ENCODE measurements at places on chromosomes 5 and 9.

DNA sequence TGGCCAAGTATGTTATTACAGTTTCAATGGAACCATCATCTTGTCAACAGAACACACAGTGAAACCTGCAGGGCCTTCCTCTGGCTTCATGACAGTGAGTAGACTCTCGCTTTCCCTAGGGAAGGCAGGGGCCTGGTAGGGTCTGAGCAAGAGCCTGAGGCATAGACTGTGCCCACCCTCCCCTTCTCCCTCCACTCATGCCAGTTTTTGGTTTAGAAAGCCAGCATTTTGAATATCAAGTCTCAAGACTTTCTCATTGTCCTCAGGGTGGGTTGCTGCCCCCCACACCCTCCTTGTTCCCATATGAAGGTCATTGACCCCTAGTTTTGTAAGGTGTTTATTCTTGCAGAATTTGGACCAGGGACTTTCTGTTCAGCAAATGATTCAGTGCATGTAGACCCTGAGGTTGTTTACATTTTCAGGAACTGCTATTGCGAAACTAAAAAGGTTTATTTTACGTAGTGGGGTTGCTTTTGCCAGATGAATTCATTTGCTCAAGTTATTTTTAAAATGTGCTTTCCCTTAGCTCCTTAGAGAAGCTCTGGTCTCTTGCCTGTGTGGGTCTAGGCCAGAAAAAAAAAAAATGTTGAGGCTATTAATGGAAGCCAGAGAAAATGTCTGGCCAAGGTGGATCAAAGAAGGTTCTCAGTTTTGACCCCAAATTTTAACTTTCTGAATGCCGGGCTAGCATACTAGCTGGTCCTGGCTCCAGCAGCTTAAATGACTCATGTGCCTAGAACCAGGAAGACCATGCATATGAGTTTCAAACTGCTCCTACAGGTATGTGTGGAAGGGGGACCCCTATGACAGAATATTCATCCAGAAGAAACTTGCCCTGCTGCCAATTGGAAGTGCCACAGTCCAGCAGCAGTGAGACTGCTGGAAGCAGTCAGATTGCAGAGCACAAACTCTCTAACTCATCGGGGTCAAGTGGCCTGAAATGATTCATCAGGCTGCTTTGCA, 10.1 kb upstream of the MOB3B start:
- no peak for DNase-seq

GRCh38 chr9:71285191-71285656, 163.8 kb upstream of the TRPM3 start:
- DNase-seq = peak; percentile 37

DNA sequence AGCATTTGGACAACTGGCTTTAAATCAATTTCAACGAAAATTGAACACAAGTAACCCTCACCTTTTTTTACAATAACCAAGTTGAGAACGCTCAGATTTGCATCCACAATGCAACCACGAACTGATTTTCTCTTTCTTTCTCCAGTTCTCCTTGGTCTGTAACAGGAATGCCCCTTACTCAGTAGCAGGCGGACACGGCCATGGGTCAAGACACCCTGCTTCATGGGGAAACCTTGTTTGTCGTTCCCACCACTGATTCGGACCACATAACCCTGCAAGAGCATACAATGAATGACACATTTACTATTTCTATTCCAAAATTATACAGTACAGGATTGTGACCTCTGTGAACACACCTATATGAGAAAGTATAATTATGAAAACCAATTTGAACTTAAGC, 1.4 kb downstream of the RPS6 start:
- DNase-seq = no peak

GRCh38 chr9:125812403-125812802, 65.2 kb downstream of the PBX3 start:
- DNase-seq = no peak

GRCh38 chr5:72163349-72163983, 56.2 kb downstream of the MAP1B start:
- DNase-seq = no peak

- DNase-seq = no peak
Observed at GRCh38 chr5:118279540-118280294, 708.6 kb downstream of the DTWD2 start.

DNA sequence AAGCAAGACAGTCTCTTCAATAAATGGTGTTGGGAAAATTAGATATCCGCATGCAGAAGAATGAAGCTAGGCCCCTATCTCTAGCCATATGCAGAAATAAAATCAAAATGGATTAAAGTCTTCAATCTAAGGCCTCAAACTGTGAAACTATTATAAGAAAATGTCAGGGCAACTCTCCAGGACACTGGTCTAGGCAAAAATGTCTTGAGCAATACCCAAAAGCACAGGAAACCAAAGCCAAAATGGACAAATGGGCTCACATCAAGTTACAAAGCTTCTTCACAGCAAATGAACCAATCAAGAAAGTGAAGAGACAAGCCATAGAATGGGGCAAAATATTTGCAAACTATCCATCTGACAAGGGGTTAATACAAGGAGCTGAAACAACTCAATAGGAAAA, 338.8 kb downstream of the NNT start:
- no peak for DNase-seq

- no peak for DNase-seq
Observed at GRCh38 chr5:88741964-88742363, 141.0 kb downstream of the MEF2C start.

DNA sequence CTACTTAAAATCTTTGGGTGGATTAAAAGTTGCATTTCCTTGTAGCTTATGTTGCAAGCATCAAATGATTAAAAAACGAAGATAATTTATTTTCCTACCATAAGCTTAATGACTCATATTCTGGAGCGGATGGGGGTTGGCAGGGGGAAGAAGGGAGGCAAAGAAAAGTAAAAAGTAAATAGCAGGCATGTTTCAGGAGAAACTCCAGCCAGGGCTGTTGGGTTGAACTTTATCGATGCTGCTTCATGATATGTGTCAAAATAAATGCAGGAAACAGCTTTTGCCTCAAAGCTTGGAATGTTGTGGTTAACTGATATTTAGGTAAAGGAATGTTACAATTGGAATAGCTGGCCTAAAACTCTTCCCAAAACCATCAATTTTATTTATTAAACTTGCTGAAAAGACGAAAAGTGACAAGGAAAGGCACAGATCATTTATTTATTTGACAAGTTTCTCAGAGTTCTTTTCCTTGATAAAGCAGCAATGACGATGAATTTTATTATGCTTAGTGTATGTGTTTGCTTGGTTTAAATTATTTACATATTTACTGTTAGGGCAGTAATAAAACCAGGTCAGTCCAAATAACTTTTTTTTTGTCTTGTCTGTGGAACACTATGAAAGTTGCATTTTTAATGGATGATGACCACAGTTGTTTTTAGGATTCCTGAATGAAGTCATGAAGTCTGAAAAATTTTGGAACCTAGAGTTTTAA, 177.9 kb downstream of the PCSK1 start:
- DNase-seq = no peak

DNA sequence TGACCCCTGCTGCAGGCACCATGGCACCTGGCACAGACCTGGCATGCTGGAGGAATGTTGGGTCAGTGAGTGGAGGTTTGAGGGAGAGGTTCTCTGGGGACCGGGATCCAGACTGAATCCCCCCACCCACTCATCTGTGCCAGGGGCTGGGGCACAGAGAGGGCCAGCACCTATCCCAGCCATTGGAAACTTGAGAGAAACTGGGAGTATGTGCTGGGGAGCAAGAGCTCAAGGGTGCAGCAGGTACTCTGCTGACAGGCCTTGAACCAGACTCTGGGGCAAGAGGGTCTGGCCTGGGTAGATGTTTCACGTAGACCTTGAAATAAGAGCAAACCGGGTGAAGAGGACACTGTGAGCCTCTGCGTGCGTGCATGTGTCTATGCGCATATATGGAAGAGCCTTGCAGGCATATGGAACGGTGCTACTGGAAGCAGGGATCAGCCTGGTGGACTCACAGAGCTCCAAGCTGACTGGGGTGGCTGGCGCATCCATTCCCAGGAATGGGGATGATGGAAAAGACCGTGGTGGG, 8.8 kb downstream of the FGF18 start:
- no peak for DNase-seq

- DNase-seq = no peak
Observed at GRCh38 chr5:101995585-101995984, 300.5 kb downstream of the SLCO4C1 start.

DNA sequence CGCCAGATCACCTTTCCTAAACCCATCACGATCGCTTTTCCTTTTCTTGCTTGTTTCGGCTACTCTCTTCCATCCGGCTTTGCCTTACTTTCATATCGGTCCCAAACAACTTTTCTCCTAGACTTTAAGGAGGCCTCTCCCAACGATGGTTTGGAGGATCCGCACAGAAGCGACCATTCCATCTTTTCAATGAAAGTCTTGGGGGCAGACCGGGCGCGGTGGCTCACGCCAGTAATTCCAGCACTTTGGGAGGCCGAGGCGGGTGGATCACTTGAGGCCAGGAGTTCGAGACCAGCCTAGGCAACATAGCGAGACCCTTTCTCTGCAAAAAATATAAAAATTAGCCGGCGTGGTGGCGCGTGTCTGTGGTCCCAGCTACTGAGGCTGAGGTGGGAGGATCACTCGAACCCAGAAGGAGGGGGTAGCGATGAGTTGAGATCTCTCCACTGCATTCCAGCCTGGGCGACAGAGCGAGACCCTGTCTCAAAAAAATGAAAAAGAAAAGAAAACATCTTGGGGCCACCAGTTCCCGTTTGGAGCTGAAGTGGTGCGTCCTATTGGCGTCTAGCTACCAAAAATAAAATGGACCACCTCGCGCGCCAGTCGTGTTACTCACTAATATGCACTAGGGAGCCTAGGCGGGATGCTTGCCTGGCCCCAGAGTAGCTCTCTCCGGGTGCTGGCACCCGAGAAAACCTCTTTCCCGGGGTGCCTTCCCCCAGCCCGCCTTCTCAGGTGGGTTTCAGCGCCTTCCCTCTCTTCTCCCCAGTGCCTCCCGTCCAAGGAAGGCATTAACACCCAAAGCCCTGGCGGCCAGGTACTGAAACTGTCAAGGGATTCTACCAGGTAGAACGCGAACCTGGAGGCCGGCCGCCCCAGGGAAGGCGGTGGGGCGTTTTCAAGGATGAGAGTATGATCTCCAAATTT, 800 bp upstream of the AP3B1 start:
- DNase-seq = no peak

- DNase-seq = peak; percentile 83
Observed at GRCh38 chr5:2751592-2752021, at the start of gene IRX2. TSS of gene IRX2 (minus strand) at chr5:2751677. CDS start at chr5:2751413, 264 bp downstream.

DNA sequence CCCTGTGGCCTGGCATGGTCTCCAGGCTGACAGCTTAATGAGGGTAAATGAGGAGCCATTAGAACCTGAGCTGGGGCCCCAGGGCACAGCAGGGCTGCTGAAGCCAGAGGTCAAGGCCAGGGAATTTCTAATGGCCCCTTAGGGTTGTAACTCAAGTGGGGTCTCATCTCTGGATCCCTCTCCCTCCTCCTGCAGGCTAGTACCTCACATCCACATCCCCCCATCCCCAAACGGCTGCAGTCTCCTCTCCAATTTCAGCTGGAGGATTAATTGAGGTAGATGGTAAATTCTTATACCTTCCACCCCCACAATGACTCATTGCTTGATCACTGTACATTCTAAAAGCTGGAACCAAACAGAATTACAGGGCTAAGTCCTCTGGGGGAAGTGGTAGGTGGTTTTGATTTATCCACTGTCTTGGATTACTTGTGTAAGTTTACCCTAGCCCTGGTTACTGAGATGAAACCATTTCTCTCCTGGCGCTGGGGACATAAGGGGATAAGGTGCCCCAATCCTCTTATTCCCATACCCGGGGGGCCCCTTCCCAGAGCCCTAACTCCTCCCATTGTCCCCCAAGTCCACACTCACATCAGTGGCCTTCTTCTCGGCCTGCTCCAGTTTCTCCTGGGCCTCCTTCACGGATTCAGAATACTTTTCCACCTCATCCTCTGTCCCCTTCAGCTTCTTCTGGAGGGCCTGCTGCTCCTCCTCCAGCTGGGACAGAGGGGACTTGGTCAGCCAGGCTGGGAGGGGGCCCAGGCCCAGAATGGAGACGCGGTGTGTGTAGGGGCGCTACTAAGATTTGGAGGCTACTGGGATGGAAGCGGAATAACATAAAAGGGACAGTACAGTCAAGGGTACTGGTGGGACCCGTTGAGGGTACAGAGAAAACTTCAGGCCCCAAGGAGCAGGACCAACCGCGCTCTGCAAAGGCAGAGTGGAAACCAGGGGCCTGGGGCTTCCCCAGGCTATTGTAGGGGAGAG, 875 bp downstream of the TPM2 start:
- no peak for DNase-seq

- DNase-seq = no peak
Observed at GRCh38 chr5:3604501-3604900, 8.9 kb downstream of the IRX1 start.

GRCh38 chr9:76296561-76297310, 97.5 kb downstream of the RFK start:
- DNase-seq = no peak

DNA sequence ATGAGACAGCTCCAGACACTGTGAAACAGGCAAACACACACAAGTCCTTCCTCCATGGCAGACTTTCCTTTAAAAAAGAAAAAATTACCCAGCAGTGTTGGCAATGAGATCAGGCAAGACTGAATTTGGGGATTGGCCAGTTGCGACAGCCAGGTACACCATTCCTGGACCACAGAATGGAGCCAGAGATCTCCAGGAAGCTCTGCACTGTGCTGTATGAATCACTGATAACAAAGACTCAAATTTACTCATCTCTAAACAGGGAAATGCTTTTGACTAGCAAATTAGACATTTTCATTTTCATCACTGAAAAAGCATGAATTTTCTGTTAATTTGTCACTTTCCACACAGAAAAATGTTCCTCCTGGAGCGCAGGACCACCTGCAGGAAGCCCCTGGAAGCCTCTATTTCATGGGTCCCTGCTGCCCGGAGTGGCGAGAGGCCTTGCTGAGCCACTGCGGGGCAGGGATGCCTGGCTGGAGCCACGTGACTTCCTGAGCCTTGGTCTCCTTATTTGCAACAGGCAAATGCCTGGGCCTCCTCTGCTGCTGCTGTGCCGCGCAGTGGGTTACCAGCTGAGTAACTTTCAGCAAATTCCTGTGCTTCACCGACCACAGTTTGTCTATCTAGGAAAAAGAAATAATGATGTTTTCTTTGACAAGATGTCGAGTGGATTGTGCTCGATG, 185.9 kb upstream of the ZNF618 start:
- no peak for DNase-seq

GRCh38 chr5:11153670-11154382, 392.8 kb upstream of the DAP start:
- no peak for DNase-seq

DNA sequence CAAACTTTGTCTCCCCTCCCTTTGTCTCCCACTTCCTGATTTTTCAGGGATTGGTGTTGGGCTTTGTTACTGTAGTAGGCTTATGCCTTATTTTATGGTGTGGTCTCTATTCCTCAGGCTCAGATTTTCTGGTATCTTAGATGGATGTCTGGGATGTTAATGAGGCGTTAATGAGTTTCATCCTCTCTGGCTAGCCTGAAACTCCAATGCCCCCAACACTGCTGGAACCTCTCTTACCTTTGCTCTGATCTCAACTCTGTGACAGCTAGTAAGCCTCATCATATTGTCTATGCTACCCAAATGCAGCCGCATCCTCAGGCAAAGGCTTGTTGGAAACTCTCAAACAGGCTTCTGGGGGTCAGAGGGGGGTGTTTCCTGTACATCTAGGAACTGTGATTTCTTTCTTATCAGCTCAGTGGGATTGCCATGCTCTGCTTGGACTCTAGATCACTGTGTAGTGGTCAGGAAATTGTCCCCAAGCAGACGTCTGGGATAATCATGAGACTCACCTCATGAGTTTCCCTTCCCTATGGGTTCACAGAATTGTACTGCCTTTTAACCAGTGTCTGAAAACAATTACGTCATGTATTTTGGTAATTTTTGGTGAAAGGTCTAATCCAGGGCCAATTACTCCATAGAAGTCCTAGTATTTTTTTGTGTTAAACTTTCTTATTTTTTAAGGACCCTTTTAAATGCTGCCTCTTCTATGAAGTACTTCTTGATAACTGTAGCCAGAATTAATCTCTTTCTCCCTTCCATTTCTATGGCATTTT, 88.8 kb upstream of the TRPC7 start:
- no peak for DNase-seq
